Inflammatory macrophage treated with lipopolysaccharide for 1 hour (primary cell): ENCODE measurements at places on chromosomes 4 and X.

GRCh38 chr4:121126449-121127006, 37.6 kb downstream of the TNIP3 start:
- no peak for DNase-seq

DNA sequence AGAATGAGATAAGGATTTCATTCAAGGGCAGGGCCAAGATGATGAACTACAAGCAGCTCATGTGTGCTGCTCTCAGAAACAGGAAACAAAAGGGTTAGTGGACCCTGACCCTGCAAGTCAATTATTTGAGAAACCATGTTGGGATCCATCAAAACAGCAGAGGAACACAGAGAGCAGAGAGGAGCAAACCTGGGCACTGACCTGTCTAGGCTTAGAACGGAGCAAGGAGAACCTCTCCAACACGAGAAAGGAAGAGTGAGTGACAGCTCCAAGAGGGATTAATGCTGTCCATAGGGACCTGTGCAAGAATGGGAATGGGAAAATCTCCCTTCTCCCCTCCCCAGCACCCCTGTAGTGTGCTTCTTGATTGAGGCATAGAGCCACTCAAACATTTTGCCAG, 53.9 kb upstream of the UGT2B4 start:
- DNase-seq, result no peak

GRCh38 chr4:24753519-24753918, 41.9 kb upstream of the SOD3 start:
- peak; percentile 30 for DNase-seq

- no peak for DNase-seq
Observed at GRCh38 chr4:158314756-158315487, 104.6 kb downstream of the TMEM144 start.

- no peak for DNase-seq
Observed at GRCh38 chr4:38563707-38564495, 100.1 kb upstream of the KLF3 start.

DNA sequence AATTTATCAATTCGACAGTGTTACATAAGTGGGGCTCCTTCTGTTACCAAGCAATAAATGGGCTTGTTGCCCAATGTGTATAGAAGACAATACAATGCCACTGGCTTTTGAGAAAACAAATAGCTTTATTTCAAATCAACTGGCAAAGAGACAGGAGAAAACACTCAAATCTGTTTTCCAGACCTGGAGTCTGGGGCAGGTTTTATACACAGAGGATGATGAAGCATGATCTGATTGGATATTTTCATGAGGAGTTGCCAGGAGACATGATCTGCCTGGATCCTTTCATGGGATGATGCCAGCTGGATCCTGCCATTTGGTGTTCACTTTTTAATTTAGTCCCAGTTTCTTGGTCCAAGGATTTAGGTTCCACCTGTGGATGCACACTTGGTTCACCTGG, 287.9 kb downstream of the CXXC4 start:
- DNase-seq, result no peak

- DNase-seq, result no peak
Observed at GRCh38 chr4:185335579-185335978, 60.1 kb downstream of the LRP2BP start.

DNA sequence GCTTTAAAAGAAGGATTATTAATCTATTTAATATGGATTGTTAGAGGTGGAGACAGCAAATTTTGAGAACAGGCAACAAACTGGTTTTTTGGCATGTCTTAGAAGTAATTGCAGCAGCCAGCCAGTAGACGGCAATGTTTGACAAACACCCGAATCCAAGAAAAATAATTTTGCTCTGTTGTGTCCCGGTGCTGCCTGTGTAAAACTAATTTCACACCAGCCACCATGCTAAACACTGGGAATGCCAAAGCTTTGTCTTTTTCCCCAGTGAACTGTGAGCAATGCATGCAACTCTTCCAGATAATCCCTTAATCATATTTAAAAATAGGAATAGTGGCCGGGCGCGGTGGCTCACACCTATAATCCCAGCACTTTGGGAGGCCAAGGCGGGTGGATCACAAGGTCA, 25.9 kb downstream of the SMIM31 start:
- DNase-seq, result peak; percentile 41

GRCh38 chr4:52966781-52967180, 104.7 kb downstream of the RASL11B start:
- DNase-seq, result no peak
